Activated naive CD4-positive, alpha-beta T cell (primary cell): ENCODE measurements at places on chromosomes 16 and 17.

DNA sequence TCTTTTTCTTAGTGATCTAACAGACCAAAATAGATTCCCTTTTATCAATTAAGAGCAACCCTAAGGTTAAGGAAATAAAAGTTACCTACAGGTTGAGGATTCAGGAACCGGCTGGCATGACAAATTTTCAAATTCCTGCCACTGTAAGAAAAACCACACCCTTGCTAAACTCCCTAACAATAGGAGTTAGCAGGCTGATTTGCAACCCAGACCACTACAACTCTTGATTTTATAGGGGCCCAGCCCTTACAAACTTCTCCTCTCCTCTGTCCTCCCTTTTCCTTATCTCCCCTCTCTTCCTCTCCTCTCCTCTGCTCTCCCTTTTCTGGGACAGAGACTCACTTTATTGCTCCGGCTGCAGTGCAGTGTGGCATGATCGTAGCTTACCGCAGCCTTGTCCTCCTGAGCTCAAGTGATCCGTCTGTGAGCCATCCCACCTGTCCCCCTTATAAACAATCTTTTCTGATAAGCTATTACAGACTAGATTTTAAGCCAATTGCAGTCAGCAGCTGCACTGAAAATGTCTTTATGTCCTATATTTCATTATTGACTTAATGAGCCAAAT lies 418.9 kb downstream of the CDH8 start:
- DNase-seq, result no peak

GRCh38 chr17:14228903-14229302 lies 7.8 kb downstream of the CDRT15 start:
- DNase-seq, result no peak

DNA sequence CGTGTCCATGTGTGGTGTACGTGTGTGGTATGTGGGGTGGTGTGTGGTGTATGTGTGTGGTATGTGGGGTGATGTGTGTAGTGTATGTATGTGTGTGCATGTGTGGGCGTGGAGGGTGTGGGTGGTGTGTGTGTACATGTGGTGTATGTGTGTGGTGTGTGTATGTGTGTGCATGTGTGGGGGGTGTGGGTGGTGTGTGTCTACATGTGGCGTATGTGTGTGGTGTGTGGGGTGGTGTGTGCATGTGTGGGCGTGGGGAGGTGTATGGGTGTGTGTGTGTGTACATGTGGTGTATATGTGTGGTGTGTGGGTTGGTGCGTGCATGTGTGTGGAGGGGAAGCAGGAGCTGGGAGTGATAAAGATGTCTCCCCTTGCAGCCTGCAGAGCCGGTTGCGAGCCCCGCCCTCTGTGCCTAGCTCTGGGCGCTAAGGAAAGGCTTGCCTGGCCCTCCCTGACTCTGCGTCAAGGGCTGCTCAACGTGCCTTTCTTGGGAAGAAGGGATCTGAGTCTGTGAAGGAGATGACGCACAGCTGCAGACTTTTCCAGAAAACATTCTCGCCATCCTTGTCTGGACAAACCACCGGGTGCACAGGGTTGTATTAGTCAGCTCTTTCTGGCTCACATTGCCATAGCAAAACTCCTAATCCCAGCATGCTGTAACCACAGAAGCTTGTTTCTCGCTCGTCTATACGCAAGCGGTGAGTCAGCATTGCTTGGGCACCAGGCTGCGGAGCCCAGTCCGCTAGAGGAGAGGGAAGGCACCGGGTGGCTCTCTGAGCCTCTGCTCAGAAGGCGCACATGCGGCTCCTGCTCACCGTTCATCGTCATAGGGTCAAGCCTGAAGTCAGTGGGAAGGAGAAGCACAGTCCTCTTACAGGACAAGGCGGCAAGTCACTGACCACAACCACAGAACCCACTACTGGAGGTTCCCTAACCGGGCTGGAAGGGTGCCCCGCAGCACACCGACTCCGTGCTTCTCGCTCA lies 2.0 kb upstream of the CD300H start:
- no peak for DNase-seq

DNA sequence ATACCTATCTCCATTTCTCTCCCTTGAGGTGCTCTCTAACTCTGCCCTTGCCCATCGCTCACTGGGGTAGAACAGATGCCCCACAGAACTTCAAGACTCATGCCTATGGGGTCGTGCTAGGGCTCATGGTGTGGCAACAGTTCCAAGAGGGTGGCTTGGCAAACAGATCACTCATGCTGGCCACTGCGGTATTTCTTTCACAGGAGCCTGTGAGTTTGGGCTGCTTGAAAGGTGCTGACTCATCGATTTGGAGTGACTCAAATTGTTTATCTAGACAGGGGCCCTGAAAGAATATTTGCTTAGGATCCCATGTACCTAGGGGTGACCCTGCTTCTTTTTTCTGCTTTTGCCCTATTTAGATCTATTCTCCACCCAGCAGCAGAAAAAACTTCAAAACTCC lies 69.9 kb downstream of the IRX5 start:
- no peak for DNase-seq

- DNase-seq, result no peak
Observed at GRCh38 chr16:56950881-56951771, 10.6 kb upstream of the CETP start.

DNA sequence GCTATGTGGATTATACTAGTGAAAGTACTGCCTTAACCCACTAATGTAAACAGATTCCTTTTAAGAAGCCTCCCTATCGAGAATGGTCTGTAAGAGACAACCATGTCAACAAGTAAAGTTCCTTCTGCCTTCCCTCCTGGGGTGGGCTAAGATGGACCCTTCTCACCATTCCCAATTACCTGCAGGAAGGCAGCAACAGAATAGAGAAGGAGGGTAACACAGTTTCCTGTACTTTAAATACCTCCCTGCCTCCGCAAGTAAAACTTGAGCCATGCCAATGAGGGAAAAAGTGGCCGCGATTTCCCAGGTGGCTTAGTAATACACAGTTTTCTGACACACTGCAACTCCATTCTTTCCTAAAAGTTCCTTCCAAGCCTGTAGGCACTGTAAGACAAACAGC lies 45.2 kb downstream of the TOX3 start:
- DNase-seq, result no peak

DNA sequence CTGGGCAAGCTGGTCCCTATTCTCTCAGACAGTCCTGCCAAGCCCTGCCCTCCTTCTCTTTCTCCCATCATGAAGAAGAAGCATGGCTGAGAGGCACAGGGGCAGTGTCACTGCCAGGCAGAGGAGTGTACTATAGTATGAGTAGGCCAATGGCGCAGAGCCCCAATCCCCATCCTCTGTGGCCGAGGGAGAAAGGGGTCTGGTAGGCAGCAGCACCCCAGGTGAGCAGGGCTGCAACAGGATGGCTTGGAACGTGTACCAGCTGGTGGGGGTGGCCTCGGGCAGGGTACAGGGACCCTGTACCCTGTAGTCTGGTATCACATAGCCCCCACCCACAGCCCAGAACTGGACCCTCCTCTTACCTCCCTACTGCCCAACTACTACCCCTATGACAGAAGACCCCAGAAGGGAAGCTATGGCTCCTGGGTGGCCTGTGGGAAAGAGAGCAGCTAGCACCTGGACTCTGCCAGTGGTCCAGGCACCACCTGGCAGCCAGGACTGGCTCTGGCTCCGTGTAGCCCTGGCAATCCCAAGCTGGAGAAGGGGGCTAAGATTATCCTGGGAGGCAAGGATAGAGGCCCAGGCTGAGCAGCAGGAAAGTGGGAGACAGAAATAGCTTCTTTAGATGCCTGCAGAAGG lies 4.4 kb downstream of the SMARCD2 start:
- DNase-seq, result no peak

- no peak for DNase-seq
Observed at GRCh38 chr17:82655523-82655922, 7.3 kb upstream of the WDR45B start.

DNA sequence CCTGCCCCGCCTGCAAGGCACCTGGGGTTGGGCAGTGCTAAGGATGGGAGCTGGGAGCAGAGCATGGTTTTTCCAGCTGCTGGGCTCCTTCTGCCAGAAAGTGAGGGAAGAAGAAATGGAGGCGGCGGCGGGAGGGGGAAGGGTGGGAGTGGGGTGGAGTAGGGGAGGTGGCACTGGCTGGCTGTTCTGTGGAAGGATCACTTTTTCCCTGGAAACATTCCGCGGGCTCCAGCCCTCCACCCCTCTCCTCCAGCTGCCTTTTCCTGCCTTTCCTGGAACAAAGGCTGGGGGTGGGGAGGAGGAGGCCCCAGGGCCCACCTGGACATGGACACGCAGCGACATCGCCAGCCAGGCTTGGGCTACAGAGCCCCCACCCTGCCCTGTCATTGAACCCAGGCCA lies 41.1 kb downstream of the CFAP20 start:
- DNase-seq, result no peak

- DNase-seq, result no peak
Observed at GRCh38 chr16:58378401-58378800, 13.9 kb upstream of the GINS3 start.
